Immature natural killer cell (primary cell): ENCODE measurements at places on chromosomes 12 and 14. TPM values are rescaled to one million over a fixed set of nuclear protein-coding genes. Genes with fewer than 3 reads are reported as not detected.

Gene ZFHX2
- 0.12 TPM for polyA plus RNA-seq

Gene MANSC4
- not detected for polyA plus RNA-seq

Gene ZDHHC22
- not detected for polyA plus RNA-seq

Gene DDHD1
- polyA plus RNA-seq, result 10.2 TPM

Gene HOXC10
- not detected for polyA plus RNA-seq

Gene RNASE2
- polyA plus RNA-seq, result 2.0 TPM

Gene FZD10
- polyA plus RNA-seq, result not detected

Gene NELL2
- 5.5 TPM for polyA plus RNA-seq

Gene SSPN
- polyA plus RNA-seq, result not detected

Gene JAG2
- polyA plus RNA-seq, result 0.39 TPM

Gene CPNE8
- 0.76 TPM for polyA plus RNA-seq

Gene GPATCH2L
- polyA plus RNA-seq, result 15.7 TPM

Gene ANKRD52
- polyA plus RNA-seq, result 23.3 TPM

Gene DLK1
- not detected for polyA plus RNA-seq

Gene ARHGEF25
- 0.27 TPM for polyA plus RNA-seq

Gene FBXO33
- 17.6 TPM for polyA plus RNA-seq

Gene SERPINA6
- polyA plus RNA-seq, result not detected

Gene RNASE4
- 0.82 TPM for polyA plus RNA-seq

Gene CLEC4D
- not detected for polyA plus RNA-seq

Gene KRT77
- not detected for polyA plus RNA-seq

Gene CLEC4C
- polyA plus RNA-seq, result 2.7 TPM

Gene CD163
- polyA plus RNA-seq, result not detected

Gene CLEC1A
- not detected for polyA plus RNA-seq

Gene BEST3
- polyA plus RNA-seq, result not detected

Gene OR4K17
- polyA plus RNA-seq, result not detected

Gene CLEC4E
- not detected for polyA plus RNA-seq
